ENCODE measurements at places on chromosomes 5 and 9. TPM values are rescaled to one million over a fixed set of nuclear protein-coding genes. Genes with fewer than 3 reads are reported as not detected.

DNA sequence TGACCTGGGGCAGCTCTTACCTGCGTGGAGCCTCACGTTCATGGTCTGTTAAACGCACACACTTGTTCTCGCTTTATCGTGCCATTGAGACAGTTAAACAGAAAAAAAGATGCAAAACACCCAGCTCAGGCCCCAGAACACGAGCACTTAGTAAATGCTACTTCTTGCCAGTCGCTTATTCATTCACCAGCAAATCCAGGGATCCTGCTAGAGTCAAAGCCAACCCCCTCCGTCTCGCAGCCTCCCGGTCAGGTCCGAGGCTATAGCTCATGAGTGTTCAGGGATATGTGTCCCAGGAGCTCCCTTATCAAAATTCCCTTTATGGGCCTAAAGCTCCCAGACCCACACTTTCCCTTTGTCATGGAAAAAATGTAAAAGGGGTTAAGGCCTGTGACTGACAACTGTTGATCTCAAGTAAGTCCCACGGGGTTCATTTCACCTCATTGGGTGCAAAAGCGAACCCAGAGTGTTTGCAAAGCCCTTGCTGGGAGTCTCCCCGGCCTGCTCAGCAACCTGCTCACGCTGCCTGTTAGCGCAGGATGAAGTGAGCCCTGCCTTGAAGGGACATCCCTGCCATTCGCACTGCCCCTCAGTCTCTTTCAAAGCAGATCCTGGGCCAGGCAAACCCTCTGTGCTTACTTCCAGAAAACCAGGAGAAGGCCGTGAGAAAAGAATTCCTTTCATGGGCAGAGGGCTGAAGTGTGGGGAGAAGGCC lies 40.7 kb downstream of the HRH2 start:
- DNase-seq = no peak
- peaks cover 20% of the 10 kb centered on the region for H3K4me1 ChIP-seq
- H3K36me3 ChIP-seq = no peaks in the 10 kb centered on the region
- H3K27me3 ChIP-seq = peaks cover 25% of the 10 kb centered on the region
- H3K4me3 ChIP-seq = no peak overlapping the region

- H3K4me1 ChIP-seq = peaks cover 37% of the 10 kb centered on the region
- peak overlapping the region; percentile 90 for H3K4me3 ChIP-seq
- no peak for DNase-seq
- H3K27me3 ChIP-seq = no peaks in the 10 kb centered on the region
- H3K36me3 ChIP-seq = no peaks in the 10 kb centered on the region
These were observed 542 bp downstream of the FKBP15 start for GRCh38 chr9:113220467-113221002.

GRCh38 chr9:92292338-92293074 lies 991 bp downstream of the IARS1 start:
- H3K27ac ChIP-seq = peak overlapping the region; percentile 100
- DNase-seq = no peak
- H3K4me3 ChIP-seq = peak overlapping the region; percentile 90
- H3K36me3 ChIP-seq = peaks cover 21% of the 10 kb centered on the region
- H3K4me1 ChIP-seq = peaks cover 54% of the 10 kb centered on the region

GRCh38 chr5:76325876-76326491 lies 77.1 kb upstream of the IQGAP2 start:
- H3K27ac ChIP-seq = peak overlapping the region; percentile 86
- DNase-seq = no peak
- H3K27me3 ChIP-seq = no peaks in the 10 kb centered on the region
- peaks cover 16% of the 10 kb centered on the region for H3K36me3 ChIP-seq

DNA sequence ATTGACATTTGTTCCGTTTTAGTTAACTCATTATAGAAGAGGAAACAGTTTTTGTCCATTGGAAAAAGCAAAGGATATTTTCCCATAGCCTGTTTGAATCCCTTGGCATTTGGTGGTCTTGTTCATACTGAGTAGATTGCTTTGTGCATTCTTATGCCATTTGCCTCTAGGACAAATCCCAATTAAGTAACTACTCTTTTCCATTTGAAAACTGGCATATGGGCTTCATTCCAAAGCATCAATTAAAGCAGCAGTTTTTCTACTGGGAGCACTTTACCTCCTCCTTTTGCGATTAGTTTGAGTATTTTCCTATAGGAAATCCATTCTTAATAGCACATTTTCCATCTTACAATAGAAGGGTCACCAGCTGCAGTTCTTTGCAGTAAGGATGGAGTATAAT lies 31.2 kb downstream of the GPR21 start:
- H3K36me3 ChIP-seq = peaks cover 20% of the 10 kb centered on the region
- H3K27ac ChIP-seq = no peak overlapping the region
- no peaks in the 10 kb centered on the region for H3K27me3 ChIP-seq
- no peak overlapping the region for H3K4me3 ChIP-seq
- H3K4me1 ChIP-seq = no peaks in the 10 kb centered on the region

GRCh38 chr9:125374443-125375309 lies 113.0 kb downstream of the GAPVD1 start:
- H3K4me1 ChIP-seq = no peaks in the 10 kb centered on the region
- H3K36me3 ChIP-seq = no peaks in the 10 kb centered on the region
- H3K27ac ChIP-seq = no peak overlapping the region

DNA sequence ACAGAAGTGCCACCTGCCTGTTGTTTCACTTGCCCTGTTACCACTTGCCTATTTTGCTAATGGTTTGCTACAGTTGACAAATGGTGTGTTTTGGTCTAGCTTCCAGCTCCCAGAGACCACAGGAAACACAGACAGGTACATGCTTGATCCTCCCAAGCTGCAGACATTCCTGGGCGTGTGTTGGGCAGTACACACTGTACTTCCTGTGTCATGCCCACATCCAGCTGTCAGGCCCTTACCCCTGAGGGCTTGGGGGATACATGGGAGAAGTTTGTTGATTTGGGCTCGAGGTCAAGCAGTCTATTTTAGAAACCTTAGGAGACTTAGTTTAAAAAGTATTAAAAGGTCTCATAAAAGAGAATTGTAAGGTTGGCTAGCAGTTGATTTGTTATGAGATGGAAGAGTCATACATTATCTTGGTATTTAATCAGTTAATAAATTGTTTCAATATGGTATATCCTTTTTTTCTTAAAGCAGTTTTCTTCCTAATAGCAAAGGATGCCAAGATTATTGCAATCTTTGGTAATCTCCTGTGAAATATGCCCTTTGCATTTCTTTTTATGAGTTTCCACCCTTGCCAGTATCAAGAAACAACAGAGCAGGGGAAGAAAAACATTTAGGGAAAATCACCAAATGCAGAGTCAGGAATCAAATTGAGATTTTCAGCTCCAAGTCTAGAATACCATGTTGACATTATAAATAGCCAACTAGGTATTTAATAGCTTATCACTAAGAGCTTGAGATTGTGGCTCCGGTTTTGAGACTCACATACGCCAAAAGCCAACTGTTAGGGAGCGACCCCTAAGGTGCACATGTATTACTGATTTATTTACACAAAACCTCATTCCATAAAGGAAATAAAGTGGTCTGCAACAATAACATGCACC lies 52.3 kb upstream of the CD180 start:
- H3K4me1 ChIP-seq = peaks cover 4% of the 10 kb centered on the region
- no peak overlapping the region for H3K4me3 ChIP-seq
- H3K36me3 ChIP-seq = no peaks in the 10 kb centered on the region
- DNase-seq = no peak
- no peaks in the 10 kb centered on the region for H3K27me3 ChIP-seq

GRCh38 chr5:57524348-57525060 lies 41.9 kb upstream of the ACTBL2 start:
- DNase-seq = no peak
- no peak overlapping the region for H3K4me3 ChIP-seq
- H3K27ac ChIP-seq = no peak overlapping the region
- peaks cover 4% of the 10 kb centered on the region for H3K27me3 ChIP-seq

DNA sequence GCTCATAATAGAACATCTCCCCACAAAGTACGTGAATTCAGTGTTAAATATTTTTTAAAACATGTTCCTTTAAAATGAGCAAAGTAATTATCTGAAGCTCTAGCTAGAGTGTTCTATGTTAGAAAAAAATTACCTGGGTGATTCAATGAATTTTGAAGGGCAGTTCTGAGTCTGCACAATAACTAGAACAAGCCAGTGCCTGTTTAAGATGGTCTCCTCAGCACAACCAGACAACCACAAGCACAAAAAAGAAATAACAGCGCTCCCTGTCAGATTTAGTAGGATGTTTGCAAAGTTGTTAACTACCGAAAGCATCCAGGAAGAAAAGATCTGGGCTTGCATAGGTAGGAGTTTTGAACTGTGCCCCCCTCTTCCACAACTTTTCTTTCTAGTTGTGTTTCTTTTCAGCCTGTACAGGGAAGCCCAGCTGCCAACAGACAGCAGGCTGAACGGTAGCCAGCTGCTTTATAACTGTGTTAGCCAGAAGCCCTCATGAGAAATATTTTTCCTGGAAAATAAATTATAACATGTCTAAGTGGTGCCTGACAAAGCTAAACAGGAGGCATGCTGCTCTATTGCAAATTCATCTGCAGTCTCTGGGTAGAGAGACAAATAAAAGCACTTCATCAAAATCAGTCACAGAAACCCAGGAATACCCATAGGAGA lies 1026.9 kb downstream of the MAT2B start:
- no peak for DNase-seq
- H3K27ac ChIP-seq = no peak overlapping the region
- no peaks in the 10 kb centered on the region for H3K36me3 ChIP-seq
- H3K4me3 ChIP-seq = no peak overlapping the region
- H3K27me3 ChIP-seq = no peaks in the 10 kb centered on the region

DNA sequence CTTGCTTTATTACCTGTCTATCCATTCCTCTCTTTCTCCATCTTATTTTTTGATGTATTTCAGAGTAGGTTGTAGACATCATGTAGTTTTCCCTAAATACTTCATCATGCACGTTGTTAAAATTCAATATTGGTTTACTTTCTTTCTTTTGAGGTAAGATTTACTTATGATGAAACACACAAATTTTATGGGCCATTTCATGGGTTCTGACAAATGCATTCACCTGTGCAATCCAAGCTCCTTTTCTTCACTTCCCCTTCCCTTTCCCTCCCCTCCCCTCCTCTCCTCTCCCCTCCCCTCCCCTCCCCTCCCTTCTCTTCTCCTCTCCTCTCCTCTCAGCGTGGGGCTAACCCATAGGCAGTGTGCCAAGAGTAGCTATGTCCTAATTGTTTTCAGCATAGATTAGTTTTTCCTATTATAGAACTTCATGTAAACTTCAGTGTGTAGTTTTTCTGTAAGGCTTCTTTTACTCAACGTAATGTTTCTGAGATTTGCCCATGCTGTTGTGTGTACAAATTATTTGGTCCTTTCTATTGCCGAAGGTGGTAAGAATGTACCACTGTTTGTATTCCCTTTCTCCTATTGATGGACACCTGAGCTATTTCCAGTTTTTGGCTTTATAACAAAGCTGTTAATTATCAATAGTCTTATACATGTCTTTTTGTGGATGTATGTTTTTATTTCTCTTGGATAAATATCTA lies 92.9 kb upstream of the CLINT1 start:
- H3K4me3 ChIP-seq = no peak overlapping the region
- H3K4me1 ChIP-seq = peaks cover 4% of the 10 kb centered on the region
- no peaks in the 10 kb centered on the region for H3K36me3 ChIP-seq
- peaks cover 44% of the 10 kb centered on the region for H3K27me3 ChIP-seq

GRCh38 chr9:128114326-128115186 lies 13.0 kb downstream of the PTGES2 start:
- peaks cover 6% of the 10 kb centered on the region for H3K4me1 ChIP-seq
- no peaks in the 10 kb centered on the region for H3K36me3 ChIP-seq
- no peak overlapping the region for H3K27ac ChIP-seq
- no peaks in the 10 kb centered on the region for H3K27me3 ChIP-seq

GRCh38 chr5:56299212-56299611 lies 66.1 kb upstream of the ANKRD55 start:
- no peak for DNase-seq
- no peak overlapping the region for H3K4me3 ChIP-seq
- no peaks in the 10 kb centered on the region for H3K4me1 ChIP-seq
- H3K27me3 ChIP-seq = no peaks in the 10 kb centered on the region

DNA sequence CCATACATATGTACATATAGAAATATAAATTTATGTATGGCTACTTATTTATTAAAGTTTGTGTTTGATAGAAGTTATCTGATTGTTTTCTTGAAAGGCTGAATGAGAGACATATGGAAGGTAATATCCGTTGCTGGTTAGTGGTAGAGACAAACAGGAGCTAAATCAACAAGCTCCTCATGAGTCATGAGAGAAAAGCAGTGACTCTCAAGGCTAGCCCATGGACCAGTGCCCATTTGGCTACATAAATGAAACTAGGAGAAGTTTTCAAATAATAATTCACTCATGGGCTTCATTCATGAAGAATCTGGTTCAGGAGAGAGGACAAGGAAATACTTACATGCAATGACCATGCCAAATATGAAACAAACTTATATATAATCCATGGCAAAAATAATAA lies 504.5 kb upstream of the ITGA1 start:
- H3K36me3 ChIP-seq = no peaks in the 10 kb centered on the region
- H3K27me3 ChIP-seq = no peaks in the 10 kb centered on the region
- H3K4me1 ChIP-seq = no peaks in the 10 kb centered on the region
- H3K27ac ChIP-seq = no peak overlapping the region
- no peak overlapping the region for H3K4me3 ChIP-seq

DNA sequence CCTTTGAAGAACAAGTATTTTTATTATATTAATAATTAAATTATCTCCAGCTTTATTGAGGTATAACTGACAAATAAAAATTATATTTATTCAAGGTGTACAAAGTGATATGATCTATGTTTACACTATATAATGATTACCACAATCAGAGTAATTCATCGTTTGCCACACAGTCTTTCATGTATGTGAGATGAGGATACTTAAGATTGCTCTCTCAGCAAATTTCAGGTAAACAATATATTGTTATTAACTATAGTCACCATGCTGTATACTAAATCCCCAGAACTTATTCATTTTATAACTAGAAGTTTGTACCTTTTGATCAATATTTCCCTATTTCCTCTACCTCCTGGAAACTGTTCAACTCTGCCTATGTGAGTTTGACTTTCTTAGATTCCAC lies 16.7 kb upstream of the CCNO start:
- H3K27me3 ChIP-seq = peaks cover 7% of the 10 kb centered on the region
- peaks cover 22% of the 10 kb centered on the region for H3K36me3 ChIP-seq
- no peak overlapping the region for H3K27ac ChIP-seq
- no peaks in the 10 kb centered on the region for H3K4me1 ChIP-seq
- no peak for DNase-seq

DNA sequence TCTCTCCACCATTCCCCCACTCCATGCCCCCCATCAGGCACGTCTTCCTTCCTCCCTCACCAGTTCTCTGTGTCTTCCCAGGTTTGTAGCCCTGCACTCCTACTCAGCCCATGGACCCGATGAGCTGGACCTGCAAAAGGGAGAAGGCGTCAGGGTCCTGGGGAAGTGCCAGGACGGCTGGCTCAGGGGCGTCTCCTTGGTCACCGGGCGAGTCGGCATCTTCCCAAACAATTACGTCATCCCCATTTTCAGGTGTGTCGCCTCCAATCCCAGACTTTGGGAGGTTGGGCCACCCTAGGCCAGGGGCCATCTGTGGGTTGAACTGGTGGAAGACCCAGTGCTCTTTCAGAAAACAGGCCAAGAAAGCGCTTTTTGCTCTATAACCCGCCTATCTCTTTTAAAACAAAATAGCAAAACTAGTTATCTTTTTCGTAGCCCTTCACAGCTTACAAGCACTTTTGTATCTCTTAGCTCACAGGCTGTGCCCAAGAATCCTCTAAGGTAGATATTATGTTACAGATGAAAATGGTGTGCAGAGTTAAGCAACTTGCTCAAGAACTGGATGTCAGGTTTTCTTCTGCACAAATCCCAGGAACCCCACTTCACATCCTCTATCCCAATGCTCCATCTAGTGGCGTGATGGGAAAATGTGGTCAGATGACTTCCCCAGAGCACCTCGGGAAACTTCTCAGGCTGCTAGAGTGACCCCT lies 56.2 kb downstream of the PLAC8L1 start:
- peaks cover 27% of the 10 kb centered on the region for H3K27me3 ChIP-seq
- H3K4me1 ChIP-seq = no peaks in the 10 kb centered on the region
- no peak for DNase-seq
- no peak overlapping the region for H3K27ac ChIP-seq
- no peaks in the 10 kb centered on the region for H3K36me3 ChIP-seq

Gene PPP3R2
- not detected for total RNA-seq

Gene HEMGN
- not detected for total RNA-seq
